ENCODE measurements at places on chromosomes 7 and 10. TPM values are rescaled to one million over a fixed set of nuclear protein-coding genes. Genes with fewer than 3 reads are reported as not detected.

OLAH gene
- polyA plus RNA-seq = not detected

RARRES2 gene
- not detected for polyA plus RNA-seq

SLC13A4 gene
- polyA plus RNA-seq = not detected

PLEKHA1 gene
- polyA plus RNA-seq = 101 TPM

CYP26C1 gene
- not detected for polyA plus RNA-seq

GRCh38 chr10:1151076-1152033, 95.2 kb downstream of the WDR37 start:
- H3K27ac ChIP-seq = no peak overlapping the region
- no peaks in the 10 kb centered on the region for H3K36me3 ChIP-seq
- H3K27me3 ChIP-seq = no peaks in the 10 kb centered on the region
- H3K4me1 ChIP-seq = no peaks in the 10 kb centered on the region

GRCh38 chr7:8114175-8114574, 145.6 kb downstream of the GLCCI1 start:
- DNase-seq = no peak
- peaks cover 34% of the 10 kb centered on the region for H3K4me1 ChIP-seq
- no peak overlapping the region for H3K27ac ChIP-seq
- no peaks in the 10 kb centered on the region for H3K36me3 ChIP-seq

GRCh38 chr10:19930936-19931893, 115.0 kb downstream of the PLXDC2 start:
- H3K4me1 ChIP-seq = no peaks in the 10 kb centered on the region
- no peak for DNase-seq
- H3K36me3 ChIP-seq = no peaks in the 10 kb centered on the region
- no peak overlapping the region for H3K4me3 ChIP-seq
- no peaks in the 10 kb centered on the region for H3K27me3 ChIP-seq

- DNase-seq = no peak
- peaks cover 31% of the 10 kb centered on the region for H3K4me1 ChIP-seq
- no peak overlapping the region for H3K27ac ChIP-seq
- no peaks in the 10 kb centered on the region for H3K27me3 ChIP-seq
- H3K36me3 ChIP-seq = no peaks in the 10 kb centered on the region
Observed at GRCh38 chr10:102067091-102067916, 2.2 kb downstream of the HPS6 start.

DNA sequence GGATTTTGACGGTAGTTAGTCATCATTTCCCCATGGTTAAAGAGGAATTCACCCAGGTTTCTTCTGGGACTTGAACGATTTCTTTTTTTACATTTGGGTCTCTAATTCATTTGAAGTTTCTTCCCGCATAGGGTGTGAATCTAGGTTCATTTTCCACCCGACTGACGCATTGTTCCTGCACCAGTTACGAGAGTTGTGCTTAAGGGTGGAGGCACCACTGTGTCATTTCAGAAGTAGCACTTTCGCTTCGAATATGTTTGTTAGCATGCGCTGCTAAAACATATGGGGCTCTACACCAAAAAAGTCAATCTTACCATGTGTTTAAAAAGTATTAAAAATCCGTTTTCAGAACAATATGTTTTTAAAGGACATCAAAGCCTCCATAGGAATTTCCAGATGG, 140.3 kb downstream of the VIPR2 start:
- H3K4me3 ChIP-seq = no peak overlapping the region
- no peak overlapping the region for H3K27ac ChIP-seq
- no peaks in the 10 kb centered on the region for H3K27me3 ChIP-seq

DNA sequence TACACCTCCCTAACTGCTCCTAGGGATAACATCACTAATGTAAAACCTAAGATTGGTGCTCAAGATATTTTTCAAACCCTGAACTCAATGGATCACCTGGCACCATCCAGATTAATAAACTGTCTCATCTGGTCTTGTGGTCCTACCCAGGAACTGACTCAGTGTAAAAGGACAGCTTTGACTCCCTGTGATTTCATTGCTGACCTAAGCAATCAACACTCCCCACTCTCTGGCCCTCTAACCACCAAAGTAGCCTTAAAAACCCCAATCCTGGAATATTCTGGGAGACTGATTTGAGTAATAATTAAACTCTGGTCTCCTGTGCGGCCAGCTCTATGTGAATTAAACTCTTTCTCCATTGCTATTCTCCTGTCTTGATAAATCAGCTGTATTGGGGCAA, 6.2 kb upstream of the USP54 start:
- H3K36me3 ChIP-seq = no peaks in the 10 kb centered on the region
- no peaks in the 10 kb centered on the region for H3K27me3 ChIP-seq
- no peak overlapping the region for H3K27ac ChIP-seq
- H3K4me1 ChIP-seq = peaks cover 5% of the 10 kb centered on the region

AP3M1 gene
- 34.5 TPM for polyA plus RNA-seq

DNA sequence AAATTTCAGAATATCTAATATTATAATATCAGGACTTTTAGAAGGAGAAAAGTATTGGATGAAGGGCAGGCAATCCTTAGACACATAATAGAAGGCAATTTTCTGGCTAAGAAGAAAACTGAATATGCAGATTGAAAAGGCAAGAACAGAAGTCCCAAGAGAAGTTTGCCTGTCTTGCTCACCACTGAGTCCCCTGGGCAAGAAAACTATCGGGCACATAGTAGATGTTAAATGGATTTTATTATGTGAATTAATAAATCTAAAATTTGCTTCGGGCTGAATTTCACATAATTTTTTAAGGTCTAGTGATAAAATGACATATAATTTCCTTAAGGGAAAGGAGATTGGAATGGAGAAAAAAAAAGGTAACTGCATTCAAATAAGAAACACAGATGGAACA, 380.9 kb upstream of the GRM3 start:
- DNase-seq = no peak
- no peaks in the 10 kb centered on the region for H3K27me3 ChIP-seq
- no peaks in the 10 kb centered on the region for H3K4me1 ChIP-seq
- H3K27ac ChIP-seq = no peak overlapping the region

CEP55 gene
- polyA plus RNA-seq = 0.97 TPM

SLC25A40 gene
- 13.7 TPM for polyA plus RNA-seq

- no peaks in the 10 kb centered on the region for H3K4me1 ChIP-seq
- H3K36me3 ChIP-seq = no peaks in the 10 kb centered on the region
- DNase-seq = no peak
- no peak overlapping the region for H3K4me3 ChIP-seq
- no peak overlapping the region for H3K27ac ChIP-seq
- H3K27me3 ChIP-seq = no peaks in the 10 kb centered on the region
Observed at GRCh38 chr7:69757981-69758430, 159.7 kb downstream of the AUTS2 start.
